ENCODE measurements at places on chromosomes 3 and 15.

- no peak for DNase-seq
These were observed 41.9 kb downstream of the NOX5 start for GRCh38 chr15:69056365-69056764.

GRCh38 chr3:157089455-157090221 lies 70.3 kb downstream of the CCNL1 start:
- DNase-seq = peak; percentile 54

- peak; percentile 72 for DNase-seq
These were observed at the start of gene USP13 for GRCh38 chr3:179652447-179653095. USP13 (plus strand) TSS chr3:179653040; CDS start chr3:179653226, 186 bp downstream.

- DNase-seq = no peak
These were observed 11.4 kb upstream of the CYP11A1 start for GRCh38 chr15:74378848-74379247.

DNA sequence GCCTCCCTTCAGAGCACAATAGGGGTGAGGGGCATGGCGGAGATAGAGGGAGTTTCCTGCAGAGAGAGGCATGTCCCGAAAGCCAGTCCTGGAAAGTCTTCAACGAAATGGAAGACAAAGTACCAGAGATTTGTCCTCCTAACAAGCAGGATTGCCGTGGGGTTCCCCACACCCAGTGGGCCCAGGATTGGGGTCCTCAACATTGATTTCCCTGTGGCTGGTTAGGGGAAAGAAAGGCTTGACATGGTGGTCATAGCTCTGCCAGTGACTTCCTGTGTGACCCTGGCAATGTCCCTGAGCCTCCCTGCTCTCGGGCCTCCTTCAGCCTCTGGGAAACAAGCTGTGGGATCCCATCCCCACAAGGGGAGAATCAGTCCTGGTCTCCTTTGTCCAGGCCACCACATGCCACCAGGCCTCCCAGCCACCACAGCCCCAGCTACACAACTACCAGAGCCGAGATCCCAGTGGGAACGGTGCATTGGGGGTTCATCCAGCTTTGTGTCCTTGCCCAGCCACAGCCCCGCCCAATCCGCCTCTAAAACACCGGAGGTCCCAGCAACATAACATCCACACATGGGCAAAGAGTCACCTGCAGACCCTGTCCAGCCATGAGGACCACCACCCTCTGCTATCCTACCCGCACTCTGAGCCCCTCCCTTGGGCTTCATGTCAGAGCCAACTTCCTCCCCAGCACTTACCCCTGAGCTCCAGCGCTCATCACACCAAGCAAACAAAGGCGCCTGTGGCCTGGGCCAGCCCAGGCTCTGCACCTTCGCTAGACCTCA lies 63.0 kb downstream of the ADAMTS17 start:
- DNase-seq = no peak

- DNase-seq = peak; percentile 90
These were observed at the start of gene PLOD2 for GRCh38 chr3:146160964-146161662. PLOD2 (minus strand) TSS chr3:146161184; CDS start chr3:146160989, 195 bp downstream.

DNA sequence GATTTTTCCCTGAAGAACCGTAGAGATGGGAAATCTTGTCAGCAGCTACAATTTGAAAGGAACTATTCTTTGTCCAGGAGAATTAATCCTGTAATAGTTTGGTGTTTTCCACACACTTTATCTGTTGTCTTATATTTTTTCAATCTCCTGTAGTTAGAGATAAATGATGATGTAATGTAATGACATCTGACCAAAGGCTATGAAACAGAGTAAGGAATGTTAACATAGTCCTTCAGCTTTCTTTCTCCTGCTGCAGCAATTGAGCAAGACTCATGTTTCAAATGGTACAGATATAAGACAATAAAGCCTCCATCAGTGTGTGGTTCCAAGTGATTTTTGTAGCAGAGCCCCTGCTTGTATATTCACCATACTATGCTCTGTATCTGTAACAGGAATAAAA lies 1028.4 kb downstream of the SI start:
- DNase-seq = no peak

- peak; percentile 63 for DNase-seq
These were observed 51.7 kb downstream of the ARNT2 start for GRCh38 chr15:80455668-80456442.

DNA sequence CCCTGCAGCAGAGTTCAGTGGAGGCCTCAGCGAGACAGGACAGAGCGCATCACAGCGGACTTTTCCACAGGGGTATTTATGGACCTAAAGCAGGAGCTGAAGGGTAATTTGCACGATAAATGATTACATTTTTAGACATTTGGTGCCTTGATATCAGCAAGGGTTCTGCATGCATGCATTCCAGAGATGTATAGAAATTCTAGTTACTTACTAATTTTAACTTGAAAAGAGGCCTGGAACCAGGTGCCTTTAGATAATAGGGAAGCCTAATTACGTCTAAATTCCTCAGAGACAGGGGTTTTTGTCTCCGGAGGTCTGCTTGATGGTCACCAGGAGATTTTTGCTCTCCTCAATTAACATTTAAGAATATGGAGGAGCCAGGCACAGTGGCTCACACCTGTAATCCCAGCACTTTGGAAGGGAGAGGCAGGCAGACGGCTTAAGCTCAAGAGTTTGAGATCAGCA lies 79.8 kb upstream of the MFGE8 start:
- no peak for DNase-seq

- no peak for DNase-seq
These were observed 11.1 kb upstream of the RTP2 start for GRCh38 chr3:187713504-187713903.

GRCh38 chr15:88835646-88836045 lies 32.4 kb downstream of the ACAN start:
- no peak for DNase-seq

- peak; percentile 61 for DNase-seq
These were observed 40.9 kb downstream of the SCAP start for GRCh38 chr3:47434849-47435248.

DNA sequence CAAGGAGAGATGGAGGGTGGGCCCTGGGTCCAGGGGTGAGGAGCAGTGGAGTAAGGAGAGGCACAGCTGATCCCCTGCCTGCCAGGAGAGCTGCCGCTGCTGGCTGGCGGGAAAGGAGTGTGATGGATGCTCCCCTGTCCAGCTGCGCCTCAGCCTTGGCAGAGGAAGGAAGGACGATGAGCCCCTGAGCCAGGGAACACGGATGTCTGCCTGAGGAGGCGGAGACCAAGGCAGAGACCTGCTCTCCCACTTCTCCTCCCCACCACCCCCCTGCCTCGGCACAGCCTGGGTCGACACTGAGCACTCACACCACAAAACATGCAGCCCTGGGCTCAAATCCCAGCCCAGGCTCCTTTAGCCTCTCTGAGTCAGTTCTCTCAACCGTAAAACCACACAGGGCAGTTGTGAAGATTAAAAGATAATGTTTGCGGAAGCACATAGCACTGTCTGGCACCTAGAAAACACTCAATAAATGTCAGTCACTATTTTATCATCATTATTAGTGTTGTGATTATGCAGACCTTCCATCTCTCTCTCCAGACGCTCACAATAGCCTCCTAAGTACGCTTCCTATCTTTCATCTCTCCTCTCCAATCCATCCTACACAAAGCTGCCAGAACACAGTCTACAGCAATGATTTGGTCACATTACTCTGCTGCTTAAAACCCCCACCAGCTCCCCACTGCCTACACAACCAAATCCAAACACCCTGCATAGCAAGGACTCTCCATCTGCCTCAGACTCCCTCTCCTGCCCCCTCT lies 52.2 kb downstream of the SEMA5B start:
- DNase-seq = no peak

GRCh38 chr3:77718311-77718710 lies 678.4 kb downstream of the ROBO2 start:
- DNase-seq = no peak

DNA sequence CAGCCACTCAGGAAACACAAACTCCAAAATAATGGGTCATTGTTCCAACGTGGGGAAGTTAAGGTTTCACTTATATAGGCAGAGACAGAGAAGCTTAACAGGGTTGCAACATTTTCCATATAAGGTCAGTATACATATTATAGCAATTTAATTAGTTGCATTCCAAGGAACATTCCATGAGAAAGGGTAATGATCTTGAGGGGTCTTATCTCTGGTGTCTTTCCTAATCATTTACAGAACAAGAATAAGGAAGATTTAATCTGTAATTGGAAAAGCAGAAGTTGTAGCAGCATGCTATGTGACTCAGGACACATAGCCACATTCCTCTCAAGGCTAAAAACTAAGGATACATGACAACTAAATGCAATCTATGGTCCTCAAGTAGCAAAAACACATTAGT lies 4.9 kb downstream of the MNS1 start:
- no peak for DNase-seq

GRCh38 chr15:90286678-90287077 lies 21.2 kb downstream of the NGRN start:
- no peak for DNase-seq

DNA sequence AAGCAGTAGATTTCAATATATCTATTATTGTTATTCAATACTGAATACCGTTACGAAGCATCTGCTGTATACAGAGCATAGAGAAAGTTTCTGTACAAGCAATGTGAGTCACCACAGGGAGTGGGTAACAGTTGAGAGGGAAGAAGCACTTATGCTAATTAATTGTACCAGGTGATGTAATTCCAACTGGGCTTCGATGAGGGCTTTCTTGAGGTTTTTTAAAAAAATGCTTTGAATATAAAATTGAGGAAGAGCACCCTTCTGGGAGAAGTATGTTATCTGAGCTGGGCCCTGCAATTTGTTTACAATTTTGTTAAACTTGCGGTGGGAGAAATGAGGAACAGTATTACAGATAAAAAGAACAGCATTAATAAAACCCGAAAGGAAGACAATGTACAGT lies 197.9 kb downstream of the TPRG1 start:
- no peak for DNase-seq

- no peak for DNase-seq
These were observed 595.8 kb downstream of the NLGN1 start for GRCh38 chr3:173993299-173993698.

Data from right lobe of liver (tissue), 6 donors.